ENCODE measurements at places on chromosomes 11 and 22.

- DNase-seq = no peak
Measured at GRCh38 chr11:83865636-83866461, 579.7 kb upstream of the CCDC90B start.

DNA sequence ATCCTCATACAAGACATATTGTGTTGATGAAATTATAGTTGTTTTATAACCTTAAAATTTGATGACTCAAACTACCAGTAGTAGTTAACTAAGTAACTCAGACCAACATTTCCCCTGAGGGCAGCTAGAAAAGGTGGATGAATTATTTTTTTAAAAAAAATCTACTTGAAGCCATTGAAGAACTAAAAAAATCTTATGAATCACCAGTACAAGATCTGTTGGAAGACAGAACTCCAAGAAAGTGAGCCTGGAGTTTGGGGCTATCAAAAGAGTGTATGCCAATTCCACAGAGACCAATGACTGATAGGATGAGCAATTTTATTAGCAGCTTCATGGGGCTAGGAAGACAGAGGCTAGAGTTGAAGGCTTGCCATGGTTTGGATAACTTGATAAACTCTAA is 72.4 kb downstream of the CYP2R1 start:
- no peak for DNase-seq

GRCh38 chr22:29152045-29152953 is 53.4 kb upstream of the EMID1 start:
- DNase-seq = no peak

DNA sequence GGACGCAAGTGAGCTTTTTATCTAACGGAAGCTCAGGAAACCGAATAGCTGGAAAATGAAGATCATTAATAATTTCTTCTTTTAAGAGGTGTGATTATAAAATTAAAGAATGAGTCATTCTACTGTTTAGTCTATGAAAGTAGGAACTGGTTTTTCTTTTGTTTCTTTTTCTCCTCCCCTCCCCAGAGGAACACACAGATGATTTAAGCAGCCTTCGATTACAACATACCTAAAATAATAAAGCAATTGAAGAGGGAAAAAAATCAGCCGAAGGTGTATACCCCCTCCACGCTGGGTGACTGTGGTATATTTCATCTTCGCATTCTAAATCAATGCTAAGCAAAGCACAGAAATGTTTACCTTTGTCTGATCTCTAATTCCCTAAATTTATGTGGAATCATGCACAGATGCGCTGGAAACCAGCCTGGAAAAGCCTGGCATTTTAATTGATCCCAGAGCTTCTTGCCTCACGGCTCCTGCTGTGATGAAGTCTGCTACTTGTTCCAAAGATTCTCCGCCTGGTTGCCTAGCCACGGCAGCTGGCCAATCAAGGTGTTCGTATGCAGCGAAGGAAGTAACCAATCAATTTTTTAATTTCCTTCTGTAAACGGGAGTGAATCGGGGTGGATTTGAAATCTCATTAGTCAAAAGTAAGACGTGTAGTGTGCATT is 133.9 kb downstream of the FANCF start:
- no peak for DNase-seq

GRCh38 chr22:27795696-27796517 is 5.6 kb downstream of the MN1 start:
- no peak for DNase-seq

- no peak for DNase-seq
Measured at GRCh38 chr11:13923182-13923581, 39.3 kb upstream of the SPON1 start.

- no peak for DNase-seq
Measured at GRCh38 chr11:44538375-44539054, 26.9 kb upstream of the CD82 start.

- no peak for DNase-seq
Measured at GRCh38 chr11:3613998-3614741, 27.6 kb downstream of the ART5 start.

DNA sequence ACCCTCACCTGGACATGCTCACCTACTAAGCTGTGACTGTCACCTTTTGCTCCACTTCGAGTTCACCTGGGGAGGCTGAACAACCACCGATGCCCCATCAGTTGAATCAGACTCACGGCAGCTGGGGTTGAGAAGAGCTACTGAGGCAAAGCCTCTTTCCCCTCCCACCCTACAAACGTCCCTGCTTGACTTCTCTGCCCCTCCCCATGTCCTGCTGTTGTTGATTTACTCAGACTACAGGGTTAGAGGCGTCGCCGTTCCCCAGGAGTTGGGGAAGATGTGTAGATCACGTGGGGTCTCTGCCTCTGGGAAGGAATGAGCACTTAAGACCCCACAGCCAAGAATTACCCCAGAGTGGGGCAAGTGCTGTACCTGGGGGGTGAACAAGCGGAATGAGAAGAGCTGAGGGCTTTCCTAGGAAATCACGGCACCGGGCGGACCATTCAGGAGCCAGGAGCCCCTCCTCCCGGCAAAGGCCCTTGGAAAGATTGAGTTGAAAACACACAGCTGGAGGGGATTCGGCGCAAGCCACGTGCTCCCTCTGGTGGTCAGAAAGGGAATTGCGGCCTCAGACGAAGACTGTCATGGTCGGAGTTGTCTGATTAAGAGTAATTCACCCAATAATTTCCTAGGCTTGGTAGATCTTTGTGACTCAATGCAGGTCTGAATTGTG is 7.0 kb downstream of the FXYD2 start:
- DNase-seq = no peak

- no peak for DNase-seq
Measured at GRCh38 chr11:111148953-111149352, 96.6 kb upstream of the POU2AF2 start.
